BE2C (cell line): ENCODE measurements at places on chromosomes 6 and 20.

DNA sequence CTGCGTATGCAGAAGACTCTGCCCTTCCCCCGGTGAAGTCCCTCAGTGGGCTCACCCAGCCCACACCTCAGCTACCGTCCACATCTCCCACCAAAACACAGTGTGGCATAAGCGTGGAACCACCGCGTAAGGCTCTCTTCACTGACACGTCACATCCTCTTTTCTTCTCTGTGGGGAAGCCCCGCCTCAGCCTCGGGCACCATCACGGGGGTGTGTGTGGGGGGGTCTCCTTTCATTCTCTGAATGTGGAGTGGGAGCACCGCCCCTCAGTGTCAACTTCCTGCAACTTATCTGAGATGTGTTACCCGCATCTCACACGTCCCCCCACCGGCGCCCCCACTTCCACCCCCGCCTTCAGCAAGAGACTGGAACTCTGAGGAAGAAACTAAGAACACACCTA lies 388.4 kb upstream of the JARID2 start:
- DNase-seq: no peak

GRCh38 chr20:36117638-36118037 lies 36.9 kb upstream of the EPB41L1 start:
- no peak for DNase-seq

DNA sequence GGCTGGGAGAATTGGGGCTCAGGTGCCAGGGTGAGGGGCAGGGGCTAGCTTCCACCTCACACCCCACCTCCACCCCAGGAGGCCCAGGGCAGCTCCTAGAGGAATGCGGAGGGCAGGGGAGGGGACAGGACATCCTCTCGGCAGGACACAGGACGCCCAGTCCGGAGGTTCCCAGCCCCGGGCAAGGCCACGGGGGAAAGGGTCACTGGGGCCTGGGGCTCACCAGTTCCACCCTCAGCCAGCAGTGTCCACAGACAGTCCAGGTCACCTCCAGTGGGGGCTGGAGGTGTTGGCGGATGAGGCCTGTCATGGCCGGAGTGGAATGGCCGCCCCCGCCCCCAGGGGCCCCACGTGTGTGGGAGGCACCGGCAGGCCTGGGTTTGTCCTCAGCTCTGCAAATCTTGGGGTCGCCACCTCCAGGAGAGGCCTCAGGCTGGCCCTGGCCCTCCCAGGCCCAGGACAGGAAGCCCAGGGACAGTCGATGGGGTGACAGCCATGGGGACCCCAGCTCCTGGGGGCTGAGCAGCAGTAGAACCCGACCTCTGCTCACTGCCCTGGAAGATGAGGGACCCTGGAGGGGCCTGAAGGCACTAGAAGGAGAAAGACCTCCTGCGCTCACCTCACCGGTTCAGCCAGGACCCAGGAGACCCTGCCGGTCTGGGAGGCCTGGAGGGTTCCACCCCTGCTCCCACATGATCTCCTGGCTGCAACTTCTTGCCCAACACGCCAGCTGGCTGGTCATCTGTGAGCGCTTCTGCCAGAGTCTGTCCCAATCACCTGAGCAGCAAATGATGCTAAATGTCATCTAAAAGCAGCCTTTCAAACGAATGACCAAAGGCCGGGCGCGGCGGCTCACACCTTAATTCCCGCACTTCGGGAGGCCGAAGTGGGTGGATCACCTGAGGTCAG lies 13.0 kb upstream of the ABHD16B start:
- no peak for DNase-seq

- DNase-seq: no peak
Observed at GRCh38 chr6:52654007-52654406, 16.9 kb upstream of the TMEM14A start.

- DNase-seq: no peak
Observed at GRCh38 chr20:54434196-54434595, 41.2 kb upstream of the DOK5 start.

DNA sequence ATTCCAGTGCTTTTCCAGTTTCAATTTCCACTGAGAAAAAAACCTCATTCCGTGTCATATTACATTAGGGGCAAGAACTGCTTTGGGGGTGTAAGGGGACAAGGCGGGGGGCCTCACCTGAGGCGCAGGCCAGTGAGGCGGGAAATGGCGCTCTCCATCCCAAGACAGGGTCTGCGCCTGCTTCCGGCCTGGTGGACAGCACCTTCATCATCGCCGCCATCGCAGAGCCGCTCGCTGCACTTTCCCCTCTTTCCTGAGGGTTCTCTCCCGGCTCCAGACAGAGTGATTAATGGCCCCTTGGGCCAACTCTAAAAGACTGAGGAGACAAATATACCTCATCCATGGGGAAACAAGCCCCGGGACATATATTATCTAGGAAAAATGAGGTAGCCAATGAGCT lies 270.0 kb upstream of the SOX4 start:
- no peak for DNase-seq

- peak; percentile 48 for DNase-seq
Observed at GRCh38 chr6:39301606-39302005, 12.6 kb downstream of the KCNK17 start.

DNA sequence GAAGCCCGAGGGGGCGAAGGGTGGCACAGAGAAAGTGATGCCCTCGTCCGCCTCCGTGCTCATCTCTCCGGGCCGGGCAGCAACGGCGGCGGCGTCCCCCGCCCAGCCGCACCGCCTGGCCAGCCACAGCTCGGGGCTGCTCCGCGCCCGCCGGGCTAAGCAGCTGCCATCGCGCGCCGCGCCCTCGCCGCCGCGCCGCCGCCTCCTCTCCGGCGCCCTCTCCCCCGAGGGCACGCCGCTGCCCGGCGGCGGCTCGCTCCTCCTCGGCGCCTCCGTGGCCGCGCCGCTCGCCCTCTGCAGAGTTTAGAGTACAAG lies 225 bp downstream of the MAP3K5 start:
- DNase-seq: no peak

DNA sequence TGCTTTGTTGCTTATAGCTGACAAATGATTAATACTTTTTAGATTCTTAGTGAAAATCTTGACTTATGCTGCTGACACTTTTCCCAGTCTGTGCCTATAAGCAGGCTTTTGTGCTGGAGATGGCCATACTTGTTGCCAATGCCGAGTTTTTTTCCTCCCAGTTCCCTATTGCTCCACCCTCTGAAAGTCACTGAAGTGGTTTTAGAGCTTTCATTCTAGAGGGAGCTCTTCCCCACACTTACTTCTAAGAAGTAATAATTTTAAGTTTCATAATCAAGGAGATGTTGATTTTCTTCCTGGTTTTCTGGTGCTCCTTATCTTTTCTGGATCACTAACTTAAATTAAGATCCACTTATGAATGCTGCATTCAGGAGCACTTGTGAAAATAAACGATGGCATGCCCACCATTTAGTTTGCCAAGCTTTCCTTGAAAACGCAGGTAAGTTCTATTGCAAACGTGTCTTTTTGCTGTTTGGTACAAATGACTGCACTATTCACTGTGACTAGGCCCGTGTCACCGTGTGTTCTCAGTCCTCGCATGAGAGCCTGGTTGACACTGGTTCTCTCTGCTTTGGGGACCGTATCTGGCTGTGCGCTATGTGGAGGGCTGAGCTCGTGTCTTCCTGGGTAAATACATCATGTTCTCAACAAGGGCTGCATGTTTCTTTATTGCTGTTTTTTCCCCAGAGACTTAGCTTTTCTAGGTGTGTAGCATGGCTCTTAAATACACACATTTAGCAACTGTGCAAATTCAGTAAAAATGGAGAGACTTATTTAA lies 50.2 kb downstream of the GFRA4 start:
- DNase-seq: no peak

DNA sequence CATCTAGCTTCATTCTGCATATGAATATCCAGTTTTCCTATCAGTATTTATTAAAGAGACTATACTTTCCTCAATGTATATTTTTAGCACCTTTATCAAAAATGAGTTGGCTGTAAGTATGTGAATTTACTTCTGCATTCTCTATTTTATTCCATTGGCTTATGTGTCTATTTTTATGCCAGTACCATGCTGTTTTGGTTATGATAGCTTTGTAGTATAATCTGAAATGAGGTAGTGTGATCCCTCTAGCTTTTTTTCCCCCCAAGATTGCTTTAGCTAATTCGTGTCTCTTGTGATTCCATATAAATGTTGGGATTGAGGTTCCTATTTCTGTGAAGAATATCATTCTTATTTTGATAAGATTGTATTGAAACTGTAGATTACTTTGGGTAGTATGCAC lies 469.1 kb upstream of the MAP3K7 start:
- DNase-seq: no peak

DNA sequence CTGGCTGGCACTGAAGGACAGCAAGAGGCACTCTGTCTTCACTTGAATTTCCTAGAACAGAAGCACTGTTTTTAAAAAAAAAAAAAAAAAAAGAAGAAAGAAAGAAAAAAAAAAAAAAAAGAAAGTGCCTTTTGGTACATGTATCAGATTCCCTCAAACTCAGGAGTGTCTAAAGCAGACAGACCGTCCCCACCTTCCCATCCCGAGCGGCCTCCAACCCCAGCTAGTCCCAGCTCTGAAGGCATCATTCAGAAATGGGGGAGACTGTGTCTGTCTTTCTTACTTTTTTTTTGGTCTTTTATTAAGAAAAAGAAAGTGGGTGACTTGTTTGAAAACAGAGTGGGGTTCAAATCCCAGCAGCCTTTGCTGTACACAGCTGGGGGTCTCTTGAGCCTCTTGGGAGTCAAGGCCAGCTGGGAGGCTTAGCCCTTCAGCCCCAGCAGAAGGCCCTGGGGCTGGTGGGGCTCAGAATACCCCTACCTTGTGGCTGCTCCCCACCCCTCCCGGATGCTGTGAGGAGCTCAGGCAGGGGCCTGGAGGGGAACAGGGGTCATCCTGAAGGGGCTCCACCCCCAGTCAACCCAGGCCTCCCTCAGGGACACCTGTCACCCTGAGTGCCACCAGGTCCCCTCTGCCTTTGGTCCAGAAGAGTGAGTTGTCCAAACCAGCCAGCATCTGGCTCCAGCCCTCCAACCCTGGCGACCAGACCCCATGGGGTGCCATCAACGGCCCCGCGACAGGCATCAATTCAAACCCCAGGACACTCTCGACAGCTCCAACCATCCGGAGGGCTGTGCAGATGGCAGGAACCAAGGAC lies 128.3 kb downstream of the TAF4 start:
- DNase-seq: peak; percentile 3

GRCh38 chr6:147506704-147507114 lies 1.8 kb upstream of the SAMD5 start:
- peak; percentile 82 for DNase-seq

GRCh38 chr6:151240791-151241642 lies 1.2 kb downstream of the AKAP12 start:
- peak; percentile 59 for DNase-seq

- no peak for DNase-seq
Observed at GRCh38 chr6:128532827-128533226, 12.4 kb upstream of the PTPRK start.

DNA sequence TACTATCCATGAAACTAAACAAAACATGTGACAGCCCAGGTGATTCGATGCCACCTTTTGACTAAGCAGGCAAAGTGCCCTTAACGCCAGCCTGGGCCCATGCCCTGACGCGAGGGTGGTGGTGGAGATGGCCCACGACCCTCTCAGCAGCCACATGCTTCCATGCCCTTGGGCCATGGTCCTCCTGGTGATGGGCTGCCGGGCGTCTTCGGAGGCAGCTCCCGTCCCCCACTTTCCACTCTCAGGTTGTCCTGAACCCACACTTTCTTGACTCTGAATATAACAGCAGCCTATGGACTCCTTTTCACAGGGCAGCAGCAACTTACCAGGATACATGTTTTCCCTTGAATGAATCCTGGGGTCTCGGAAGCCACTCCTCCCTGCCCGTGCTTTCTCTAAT lies 33.6 kb downstream of the TMEM242 start:
- no peak for DNase-seq

GRCh38 chr20:45405571-45406259 lies 2.4 kb upstream of the DBNDD2 start:
- no peak for DNase-seq

GRCh38 chr6:7978736-7979135 lies 68.1 kb upstream of the TXNDC5 start:
- no peak for DNase-seq

- no peak for DNase-seq
Observed at GRCh38 chr6:22544476-22544875, 24.9 kb upstream of the HDGFL1 start.

GRCh38 chr6:28712982-28713381 lies 187.3 kb downstream of the GPX5 start:
- no peak for DNase-seq

DNA sequence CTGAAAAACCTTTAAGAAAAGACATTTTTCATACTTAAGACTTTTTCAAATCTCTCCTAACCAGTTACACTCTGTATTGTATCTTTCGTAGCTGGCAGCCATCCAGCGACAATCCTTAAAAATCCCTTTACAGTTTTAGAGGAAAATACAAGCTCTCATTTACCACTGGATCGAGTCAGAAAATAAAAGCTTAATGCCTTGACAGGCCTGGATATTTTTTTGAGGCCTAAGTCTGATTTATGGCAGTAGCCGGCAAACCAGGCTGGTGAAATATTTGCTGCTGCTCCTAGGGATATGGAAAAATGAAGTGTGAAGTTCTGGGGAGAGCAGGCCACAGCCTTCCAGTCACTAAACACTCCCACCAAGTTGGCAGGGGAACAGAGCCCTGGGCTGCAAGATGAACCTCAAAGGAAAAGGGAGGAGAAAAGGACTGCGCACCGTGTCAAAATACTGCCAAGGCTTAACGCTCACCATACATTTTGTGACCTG lies 213.0 kb upstream of the SUPT3H start:
- no peak for DNase-seq

GRCh38 chr6:3746119-3746691 lies 5.3 kb downstream of the PXDC1 start:
- no peak for DNase-seq

DNA sequence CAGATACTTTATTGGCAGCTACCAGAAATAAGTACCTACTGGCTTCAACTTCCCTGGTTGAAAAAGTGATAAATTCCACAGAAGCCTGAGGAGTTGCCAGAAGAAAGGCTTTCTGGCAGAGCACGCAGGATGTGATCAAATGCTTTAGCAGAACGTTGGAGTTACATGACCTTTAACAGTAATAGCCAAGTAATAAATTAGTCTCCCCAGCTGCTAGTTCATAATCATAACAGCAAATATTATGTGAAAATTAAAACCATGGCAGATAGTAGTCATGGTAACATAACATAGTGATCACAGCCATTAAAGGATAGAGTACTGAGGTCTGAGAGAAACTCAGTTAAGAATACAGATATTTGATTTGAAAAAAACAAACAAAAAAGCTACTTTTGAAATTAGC lies 567.7 kb downstream of the ADGRB3 start:
- DNase-seq: no peak
